ENCODE measurements at places on chromosomes 1 and 21.
A peak's percentile ranks its signal among the peaks of the same experiment; 100 is the strongest.

DNA sequence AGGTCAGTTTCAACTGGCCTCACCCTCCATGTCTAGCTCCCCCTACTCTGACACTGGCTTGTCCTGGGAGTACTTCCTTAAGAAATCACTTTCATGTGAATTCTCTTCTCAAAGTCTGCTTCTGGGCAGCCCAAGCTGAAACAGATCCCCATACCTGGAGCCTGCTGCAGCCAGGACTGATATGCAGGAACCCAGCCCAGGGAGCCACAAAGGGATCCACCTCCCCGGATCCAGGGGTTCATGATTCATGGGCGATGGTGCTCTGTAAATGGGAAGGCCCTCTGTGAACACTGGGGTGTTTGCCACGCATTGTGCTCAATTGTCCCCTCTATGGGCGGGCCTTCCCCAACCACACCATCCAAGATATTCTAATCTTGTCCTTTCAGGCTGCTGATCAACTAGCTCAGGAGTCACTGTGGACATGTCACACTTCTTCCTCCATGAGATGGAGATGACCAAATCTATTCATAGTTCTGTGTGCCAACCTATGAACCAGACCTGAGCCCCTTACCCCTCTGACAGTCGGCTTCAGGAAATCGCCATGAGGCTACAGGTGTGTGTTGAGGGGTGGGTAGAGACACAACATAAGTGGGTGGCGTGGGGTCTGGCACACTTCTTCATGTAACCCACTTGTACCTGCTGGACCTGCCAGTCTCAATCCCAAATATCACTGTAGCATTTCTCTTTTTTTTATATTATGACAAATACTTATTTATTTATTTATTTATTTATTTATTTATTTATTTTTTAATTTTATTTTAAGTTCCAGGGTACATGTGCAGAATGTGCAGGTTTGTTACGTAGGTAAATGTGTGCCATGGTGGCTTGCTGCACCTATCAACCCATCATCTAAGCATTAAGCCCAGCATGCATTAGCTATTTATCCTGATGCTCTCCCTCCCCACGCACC, 41.8 kb downstream of the RUNX3 start:
- DNase-seq = no peak

DNA sequence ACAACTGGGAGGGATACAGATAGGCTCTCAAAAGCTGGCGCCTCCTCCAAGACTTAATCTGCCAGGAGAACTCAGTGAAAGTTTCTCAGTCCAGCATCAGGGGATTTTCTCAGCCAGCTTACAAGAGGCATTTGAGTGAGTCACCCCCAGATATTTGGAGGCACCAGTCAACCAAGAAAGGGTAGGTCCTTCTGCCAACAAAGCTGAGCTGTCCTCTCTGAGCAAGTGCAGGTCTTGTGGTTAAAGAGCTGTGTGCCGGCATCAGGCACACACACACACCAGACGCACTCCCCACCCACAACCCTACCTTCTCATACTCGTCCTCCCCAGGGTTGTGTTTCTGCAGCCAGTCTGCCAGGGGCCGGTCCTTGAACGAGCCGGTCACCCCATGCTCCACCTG, 27.0 kb upstream of the PPP1R15B start:
- DNase-seq = peak; percentile 91

DNA sequence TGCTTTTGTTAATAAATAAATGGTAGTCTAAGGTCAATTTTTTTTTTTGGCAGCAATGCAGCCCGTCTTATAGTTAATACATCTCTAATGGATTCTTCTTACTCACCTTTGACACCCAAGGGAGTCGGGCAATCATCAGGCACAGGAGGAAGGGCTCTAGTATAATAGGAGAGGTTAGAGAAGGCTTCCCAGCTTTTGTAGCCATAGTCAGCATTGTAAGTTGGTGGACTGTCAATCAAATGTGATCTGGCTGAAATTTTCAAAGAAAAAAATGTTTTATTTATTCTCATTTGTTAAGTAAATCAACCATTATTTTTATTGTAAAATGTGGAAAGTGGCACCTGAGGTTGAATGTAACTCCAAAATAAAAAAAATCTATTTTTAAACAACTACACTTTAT, 2.1 kb downstream of the PTGS2 start:
- no peak for DNase-seq

DNA sequence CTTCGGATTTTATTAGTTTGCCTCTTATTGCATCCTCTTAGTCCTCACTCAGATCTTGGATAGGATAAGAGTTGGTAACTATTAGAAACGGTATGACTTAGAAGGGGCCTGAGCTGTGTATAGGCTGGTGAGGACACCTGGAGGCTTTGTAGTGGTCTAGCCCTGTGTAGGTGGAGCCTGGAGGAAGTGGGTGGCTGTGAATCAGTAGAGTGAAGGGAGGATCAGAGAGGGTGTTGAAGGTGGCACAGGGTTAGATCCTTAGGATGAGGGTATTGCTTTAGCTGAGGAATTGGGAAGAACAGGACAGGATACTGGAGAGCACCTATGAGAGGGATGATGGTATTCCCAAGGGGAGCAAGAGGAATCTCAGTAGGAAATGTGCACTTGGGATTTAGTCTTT, 5.7 kb downstream of the VANGL1 start:
- no peak for DNase-seq

GRCh38 chr1:220925707-220926106, 46.5 kb downstream of the HLX start:
- DNase-seq = no peak

- peak; percentile 5 for DNase-seq
Measured at GRCh38 chr1:213123536-213123935, 72.5 kb downstream of the RPS6KC1 start.

DNA sequence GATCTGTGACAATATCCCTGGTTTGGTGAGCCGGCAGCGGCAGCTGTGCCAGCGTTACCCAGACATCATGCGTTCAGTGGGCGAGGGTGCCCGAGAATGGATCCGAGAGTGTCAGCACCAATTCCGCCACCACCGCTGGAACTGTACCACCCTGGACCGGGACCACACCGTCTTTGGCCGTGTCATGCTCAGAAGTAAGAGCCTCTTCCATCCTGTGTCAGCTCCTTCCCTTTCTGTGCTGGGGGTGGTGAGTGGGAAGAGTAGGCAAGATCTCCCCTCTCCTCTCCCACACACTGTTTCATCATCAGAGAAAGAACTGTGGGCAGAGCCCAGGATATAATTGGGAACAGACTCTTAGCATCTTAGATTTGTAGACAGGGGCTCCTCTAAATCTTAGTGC, 6.1 kb downstream of the WNT2B start:
- DNase-seq = no peak

GRCh38 chr1:86915737-86916235, 1.4 kb downstream of the HS2ST1 start:
- DNase-seq = no peak

- DNase-seq = no peak
Measured at GRCh38 chr21:46424039-46424591, 34.6 kb upstream of the DIP2A start.

Measured in AG08396 (cell line).